Stimulated activated CD8-positive, alpha-beta memory T cell treated with anti-CD3 and anti-CD28 coated beads, Interleukin-15, amount 100 ng/mL, for 24 hours (primary cell): ENCODE measurements at places on chromosomes 6 and 20.

GRCh38 chr6:70705772-70706171, 38.1 kb downstream of the SMAP1 start:
- DNase-seq = no peak

- no peak for DNase-seq
Observed at GRCh38 chr6:38161331-38161730, 341.8 kb downstream of the ZFAND3 start.

DNA sequence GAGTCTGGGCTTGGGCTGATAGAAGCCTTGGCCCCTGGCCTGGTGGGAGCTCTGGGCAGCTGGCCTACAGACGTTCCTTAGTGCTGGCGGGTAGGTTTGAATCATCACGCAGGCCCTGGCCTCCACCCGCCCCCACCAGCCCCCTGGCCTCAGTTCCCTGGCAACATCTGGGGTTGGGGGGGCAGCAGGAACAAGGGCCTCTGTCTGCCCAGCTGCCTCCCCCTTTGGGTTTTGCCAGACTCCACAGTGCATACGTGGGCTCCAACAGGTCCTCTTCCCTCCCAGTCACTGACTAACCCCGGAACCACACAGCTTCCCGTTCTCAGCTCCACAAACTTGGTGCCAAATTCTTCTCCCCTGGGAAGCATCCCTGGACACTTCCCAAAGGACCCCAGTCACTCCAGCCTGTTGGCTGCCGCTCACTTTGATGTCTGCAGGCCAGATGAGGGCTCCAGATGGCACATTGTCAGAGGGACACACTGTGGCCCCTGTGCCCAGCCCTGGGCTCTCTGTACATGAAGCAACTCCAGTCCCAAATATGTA, 957 bp upstream of the VEGFA start:
- no peak for DNase-seq

DNA sequence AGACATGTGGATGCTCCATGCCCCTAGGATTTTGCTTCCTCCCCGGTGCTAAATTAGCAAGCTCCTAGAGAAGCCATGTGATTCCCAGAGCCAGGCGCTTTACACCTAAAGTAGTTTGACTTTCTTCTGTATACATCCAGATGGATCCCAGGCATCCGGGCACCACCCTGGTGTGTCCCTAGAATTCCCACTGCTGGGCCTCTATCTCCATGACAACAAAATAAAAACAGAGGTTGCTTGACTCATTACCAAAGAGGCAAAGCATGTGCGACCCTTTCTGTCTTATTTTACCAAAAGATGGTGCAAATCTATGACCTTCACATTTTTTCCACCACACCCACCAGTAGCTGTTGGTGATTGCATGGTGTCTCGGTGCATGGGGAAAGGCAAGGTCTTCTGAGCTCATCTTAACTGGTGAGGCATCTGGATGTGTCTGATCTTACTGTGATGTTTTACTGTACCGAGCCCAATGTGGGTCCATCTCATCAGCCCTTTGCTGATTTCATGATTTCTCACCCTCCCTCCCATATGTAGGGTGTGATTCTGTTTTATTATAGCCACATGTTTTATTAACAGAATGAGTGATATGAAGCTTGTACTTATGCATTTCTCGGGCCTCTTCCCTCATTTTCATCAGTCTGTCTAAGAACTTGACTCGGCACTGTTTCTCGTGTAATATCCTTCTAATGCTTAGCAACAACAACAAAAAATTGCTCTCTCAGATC, 27.4 kb upstream of the VAPB start:
- no peak for DNase-seq

DNA sequence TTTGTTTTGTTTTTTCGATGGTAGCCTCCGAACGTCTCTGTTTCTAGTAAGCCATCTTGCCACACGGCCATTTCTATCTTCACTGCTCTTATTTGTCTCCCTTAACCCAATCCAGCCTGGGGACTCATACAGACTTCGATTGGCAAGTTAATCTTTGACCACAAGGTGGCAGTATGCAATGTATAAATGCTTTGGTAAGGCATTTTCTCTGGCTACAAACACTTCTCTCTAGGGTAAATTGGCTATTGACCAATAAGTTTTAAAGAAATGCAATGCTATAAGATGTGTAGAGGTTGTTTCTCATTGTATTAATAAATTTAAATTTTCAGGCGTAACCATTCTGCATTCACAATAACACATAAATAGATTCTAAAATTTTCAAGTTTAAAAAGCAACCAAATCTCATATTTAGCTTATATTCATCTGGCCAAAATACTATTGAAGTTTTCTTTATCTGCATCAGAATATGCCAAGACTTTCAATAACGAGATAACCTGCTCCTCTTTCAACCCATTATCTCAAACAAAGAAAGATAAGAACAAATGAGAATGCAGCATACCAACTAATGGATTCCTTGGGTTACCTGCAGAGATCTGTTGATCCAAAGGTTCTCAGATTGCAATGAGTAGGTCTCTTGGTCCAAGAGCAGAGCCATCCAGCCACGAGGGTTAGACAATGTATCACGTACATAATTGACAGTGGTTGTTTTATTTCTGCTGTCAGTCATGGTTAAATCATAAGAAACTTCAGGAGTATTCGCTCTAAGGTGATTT, 231.9 kb downstream of the PKHD1 start:
- DNase-seq = no peak

DNA sequence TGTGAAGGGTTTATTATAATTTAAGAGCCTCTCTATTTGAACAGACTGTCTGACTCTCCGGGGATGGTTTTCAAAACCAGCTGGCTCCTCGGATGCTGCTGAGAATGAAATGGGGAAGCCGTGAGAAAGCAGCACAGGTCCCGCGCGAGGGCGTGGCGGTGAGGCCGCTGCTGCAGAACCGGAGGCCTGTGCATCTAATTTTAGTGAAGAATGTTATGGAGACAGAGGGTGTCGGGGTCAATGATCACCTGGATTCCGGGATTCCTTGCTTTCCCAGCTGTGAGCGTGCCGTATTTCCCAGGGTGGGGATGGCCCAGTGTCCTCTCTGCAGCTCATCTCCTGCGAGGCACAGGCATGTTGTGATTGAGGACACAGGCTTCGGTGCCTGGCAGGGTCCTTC, 348.0 kb downstream of the CDH4 start:
- DNase-seq = no peak

GRCh38 chr6:166285233-166285632, 23.0 kb downstream of the PRR18 start:
- no peak for DNase-seq

- DNase-seq = no peak
Observed at GRCh38 chr6:134176264-134176975, 124.0 kb upstream of the SLC2A12 start.

DNA sequence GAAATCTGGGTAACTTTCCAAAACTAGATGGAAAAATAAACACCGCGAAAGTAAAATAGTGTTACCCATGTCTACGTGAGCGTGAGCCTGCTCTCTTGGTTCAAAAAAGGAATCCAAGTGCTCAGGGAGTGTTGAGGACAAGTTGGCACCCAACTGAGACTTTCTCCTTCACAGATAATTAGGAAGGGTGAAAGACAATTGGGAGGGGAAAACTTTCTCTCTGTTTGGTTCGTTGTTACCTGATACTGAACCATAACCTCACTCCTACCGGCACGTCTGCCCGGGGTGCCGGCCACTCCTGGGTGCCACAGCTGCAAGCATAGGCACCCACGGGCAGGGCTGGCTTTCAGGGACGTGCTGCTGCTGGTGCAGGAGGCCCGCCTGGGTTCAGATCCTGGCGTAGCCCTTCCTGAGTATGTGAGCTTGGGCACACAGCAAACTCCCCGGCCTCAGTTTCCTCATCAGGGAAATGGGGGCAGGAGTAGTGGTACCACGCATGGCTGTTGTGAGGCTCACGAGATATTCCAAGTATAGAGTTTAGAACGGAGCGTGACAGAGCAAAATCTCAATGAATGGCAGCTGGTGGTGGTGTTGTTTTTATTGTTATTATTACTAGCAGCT, 38.2 kb upstream of the PMEPA1 start:
- no peak for DNase-seq

DNA sequence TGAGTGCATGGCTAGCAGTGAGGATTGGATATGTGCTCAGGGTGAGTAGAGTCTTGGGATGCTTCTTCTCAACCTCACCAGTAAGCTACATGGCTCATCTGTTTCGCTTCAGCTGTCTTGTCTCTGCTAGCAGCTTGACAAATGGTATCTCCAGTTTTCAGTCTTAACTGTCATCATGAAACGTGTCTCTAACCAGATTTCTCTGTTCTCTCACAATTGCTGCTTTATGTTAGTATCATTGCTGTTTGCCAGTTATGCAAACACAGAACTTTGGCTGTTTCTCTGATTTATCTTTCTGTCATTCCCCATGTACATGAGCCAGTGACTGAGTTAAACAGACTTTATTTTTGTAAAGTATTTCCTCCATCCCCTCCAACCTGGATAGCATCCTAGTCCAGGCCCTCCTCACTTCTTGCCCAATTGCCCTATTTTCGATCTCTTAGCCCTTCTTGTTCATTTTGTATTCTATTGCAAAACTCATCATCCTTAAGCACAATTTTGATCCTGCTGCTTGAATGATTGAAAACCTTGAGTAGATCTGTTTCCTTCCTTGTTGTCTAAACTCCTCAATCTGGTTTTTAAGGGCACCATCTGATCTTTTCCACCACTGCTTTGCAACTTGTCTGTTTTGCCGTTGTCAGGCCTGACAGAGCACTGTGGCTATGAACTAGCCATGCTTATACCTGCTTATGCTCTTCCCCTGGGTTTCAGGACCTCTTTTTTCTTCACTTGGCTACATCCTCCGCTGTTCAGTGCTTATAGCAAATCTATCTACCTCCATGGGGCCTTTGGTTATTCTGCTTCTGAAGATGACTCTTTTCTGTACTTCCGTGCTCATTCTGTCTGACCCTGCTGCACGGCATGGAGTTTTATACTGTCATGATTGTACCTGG, 37.7 kb upstream of the ADIG start:
- no peak for DNase-seq

DNA sequence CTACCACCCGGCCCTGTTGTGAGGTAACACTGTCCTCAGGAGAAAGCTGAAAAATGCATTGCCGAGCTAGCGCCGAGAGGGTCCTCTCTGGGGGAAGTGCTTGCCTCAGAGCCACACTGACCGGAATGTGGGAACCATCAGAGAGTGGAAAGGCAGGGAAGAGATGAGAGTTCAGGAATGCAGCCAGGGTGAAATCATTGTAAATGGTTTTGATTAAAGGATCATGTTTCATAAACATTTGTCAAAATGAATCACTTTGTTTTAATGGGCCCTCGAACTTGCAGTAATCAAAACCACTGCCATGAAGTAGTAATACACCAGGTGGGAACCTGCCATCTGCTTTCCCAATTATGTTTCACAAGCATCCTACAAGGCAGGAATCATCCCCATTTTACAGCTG, 16.9 kb upstream of the IL17F start:
- no peak for DNase-seq

GRCh38 chr6:38982470-38982869, 66.1 kb upstream of the GLP1R start:
- no peak for DNase-seq

DNA sequence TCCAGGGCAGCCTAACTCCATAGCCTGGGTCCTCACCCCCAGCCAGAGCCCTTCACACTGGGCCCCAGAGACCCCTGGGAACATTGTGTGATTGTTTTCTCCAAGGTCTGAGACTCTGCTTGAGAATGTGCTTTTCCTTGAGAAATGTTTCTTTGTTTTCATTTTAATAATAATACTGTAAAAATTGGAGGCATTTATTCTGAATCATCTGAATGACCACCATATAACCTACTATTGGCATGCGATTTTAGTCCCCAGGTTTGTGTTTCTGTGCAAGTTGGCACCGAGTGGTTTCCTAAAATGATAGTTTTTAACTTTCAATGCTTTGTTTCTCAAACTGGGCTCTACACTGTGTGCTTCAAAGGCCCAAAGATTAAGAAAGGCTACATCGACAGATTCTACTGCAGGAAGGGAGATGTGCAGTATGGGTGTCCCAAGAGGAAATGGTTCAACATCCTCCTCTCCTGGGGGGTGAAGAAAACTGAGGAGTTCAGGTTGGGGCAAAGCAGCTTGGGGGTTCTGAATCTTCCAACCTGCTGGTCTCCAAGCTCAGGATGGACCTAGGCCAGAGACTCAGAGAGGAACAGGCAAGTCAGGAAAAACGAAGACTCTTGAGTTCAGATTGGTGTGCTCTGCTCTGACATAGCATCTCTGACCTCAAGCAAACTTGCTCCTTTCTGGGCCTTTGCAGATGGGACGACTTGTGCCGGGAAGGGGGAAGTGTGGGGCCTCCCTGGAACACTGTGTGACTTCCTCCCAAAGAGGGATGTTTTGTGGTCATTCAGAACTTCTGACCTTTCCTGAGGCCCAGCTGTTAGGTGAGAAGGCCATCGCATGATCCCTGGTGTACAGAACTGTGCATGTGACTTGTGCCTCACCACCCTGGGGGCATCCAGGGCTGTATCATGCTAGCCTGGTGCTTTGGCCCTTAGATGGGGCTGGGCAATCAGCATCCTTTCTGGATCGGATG, 31.0 kb downstream of the DAAM2 start:
- DNase-seq = no peak

- no peak for DNase-seq
Observed at GRCh38 chr6:35713006-35713767, 23.6 kb upstream of the ARMC12 start.

DNA sequence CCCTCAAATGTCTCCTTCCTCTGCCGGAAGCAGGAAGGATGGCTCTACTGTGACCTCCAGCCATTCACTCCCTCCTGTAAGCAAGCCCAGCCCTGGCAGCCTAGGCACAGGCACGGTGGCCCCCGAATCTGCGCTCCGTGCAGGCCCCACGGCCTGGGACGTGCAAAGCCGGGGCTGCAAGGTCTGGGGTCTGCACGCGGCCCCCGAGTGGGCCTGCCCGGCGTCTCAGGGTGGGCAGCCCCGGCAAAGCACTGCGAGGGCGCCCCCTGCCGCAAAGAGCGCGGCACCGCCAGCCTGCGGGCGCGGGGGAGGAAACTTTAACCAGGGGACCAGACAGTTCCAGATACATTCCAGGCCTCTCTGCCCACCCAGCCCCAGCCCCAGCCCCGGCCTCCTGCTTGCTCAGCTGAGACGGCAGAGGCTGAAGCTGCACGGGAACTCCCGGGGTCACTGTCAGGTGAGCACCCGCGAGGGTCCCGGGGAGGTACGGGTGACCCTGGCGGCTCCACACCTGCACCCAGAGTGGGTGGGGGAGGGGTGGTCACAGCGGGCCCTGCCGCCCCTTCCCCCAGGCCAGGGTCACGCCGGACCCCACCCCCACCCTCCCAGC, 98.8 kb downstream of the ASXL1 start:
- DNase-seq = no peak

GRCh38 chr6:156928972-156929371, 151.8 kb downstream of the ARID1B start:
- DNase-seq = no peak

GRCh38 chr6:3500262-3501014, 43.6 kb upstream of the SLC22A23 start:
- DNase-seq = no peak

- no peak for DNase-seq
Observed at GRCh38 chr20:20754714-20755113, 42.3 kb upstream of the RALGAPA2 start.

DNA sequence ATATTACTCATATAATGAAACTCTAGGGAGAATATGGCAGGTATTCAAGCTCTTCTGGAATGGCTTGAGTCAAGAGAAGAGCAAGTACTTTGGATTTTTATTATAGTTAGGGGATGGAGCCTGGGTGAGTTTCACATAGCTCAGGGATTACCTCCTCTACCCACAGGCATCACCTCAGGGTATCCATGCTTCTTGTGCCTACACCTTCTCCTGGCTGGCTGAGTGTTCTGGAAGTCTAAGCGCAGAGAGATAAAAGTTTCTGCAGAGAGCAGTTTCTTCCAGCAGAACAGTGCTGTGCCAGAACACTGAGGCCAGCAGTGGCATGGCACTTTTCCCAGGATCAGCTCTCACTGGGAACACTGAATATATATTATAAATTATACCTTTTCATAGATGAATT, 199.7 kb upstream of the KCNQ5 start:
- no peak for DNase-seq

GRCh38 chr6:298233-299103, 6.2 kb downstream of the DUSP22 start:
- DNase-seq = no peak
